ENCODE measurements at places on chromosomes 7 and 10.

- DNase-seq: peak; percentile 89
These were observed 29.2 kb upstream of the AP5Z1 start for GRCh38 chr7:4745971-4746919.

DNA sequence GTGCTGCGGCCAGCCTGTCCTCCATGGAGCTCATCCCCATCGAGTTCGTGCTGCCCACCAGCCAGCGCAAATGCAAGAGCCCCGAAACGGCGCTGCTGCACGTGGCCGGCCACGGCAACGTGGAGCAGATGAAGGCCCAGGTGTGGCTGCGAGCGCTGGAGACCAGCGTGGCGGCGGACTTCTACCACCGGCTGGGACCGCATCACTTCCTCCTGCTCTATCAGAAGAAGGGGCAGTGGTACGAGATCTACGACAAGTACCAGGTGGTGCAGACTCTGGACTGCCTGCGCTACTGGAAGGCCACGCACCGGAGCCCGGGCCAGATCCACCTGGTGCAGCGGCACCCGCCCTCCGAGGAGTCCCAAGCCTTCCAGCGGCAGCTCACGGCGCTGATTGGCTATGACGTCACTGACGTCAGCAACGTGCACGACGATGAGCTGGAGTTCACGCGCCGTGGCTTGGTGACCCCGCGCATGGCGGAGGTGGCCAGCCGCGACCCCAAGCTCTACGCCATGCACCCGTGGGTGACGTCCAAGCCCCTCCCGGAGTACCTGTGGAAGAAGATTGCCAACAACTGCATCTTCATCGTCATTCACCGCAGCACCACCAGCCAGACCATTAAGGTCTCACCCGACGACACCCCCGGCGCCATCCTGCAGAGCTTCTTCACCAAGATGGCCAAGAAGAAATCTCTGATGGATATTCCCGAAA, 2.7 kb downstream of the PIK3CG start:
- no peak for DNase-seq

DNA sequence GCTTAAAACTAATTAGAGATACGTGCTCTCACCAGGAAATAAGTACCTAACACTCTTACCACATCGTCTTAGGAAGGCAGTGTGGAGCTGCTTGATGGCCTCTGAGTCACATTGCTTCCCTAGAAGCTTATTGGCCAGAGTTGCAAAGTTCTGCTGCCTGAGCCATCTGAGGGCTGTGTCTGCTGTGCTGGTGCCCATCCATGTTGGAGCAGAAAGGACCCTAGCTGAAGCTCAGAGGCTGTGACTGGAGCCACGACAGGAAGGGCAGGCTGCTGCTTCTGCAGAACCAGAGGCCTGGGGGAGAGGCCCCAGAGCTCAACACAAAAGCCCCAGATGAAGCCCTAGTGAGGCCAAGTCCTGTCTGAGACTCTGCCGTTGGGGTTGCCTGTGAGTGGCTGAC, 64.8 kb upstream of the IGFBP3 start:
- DNase-seq: no peak

GRCh38 chr7:88002617-88003016, 68.6 kb downstream of the ADAM22 start:
- DNase-seq: no peak

- DNase-seq: no peak
These were observed 6.8 kb upstream of the MSMB start for GRCh38 chr10:46052791-46053375.

GRCh38 chr10:126904818-126905701, at the start of gene DOCK1:
DOCK1 (plus strand) TSS chr10:126905428; CDS start chr10:126905518, 90 bp downstream.
- peak; percentile 68 for DNase-seq

GRCh38 chr10:90394311-90394710, 463.5 kb downstream of the HTR7 start:
- no peak for DNase-seq

DNA sequence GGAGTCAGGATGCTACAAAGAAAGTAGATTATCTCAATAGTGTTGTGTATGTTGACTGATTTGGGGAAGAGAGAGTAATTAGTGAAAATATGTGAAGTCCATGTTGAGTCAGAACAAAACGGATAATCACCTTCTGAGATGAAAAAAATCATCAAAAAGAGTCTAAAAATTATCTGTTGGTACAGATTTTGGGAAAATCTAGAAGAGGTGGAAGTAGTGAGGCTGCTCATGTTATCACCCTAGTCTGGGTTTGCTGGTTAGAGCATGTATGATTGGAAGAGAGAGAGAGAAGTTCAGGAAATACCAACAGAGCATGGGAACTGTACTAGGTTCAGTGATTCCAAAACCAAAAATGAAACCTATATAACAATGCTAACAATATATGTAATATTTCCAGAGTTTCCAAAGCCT, 12.3 kb downstream of the RPA3 start:
- DNase-seq: no peak

- no peak for DNase-seq
These were observed 121.3 kb downstream of the RGS10 start for GRCh38 chr10:119420950-119421875.

GRCh38 chr10:107481224-107481623, 316.7 kb upstream of the SORCS1 start:
- no peak for DNase-seq

GRCh38 chr7:99392046-99392445, 16.4 kb downstream of the PDAP1 start:
- DNase-seq: no peak

DNA sequence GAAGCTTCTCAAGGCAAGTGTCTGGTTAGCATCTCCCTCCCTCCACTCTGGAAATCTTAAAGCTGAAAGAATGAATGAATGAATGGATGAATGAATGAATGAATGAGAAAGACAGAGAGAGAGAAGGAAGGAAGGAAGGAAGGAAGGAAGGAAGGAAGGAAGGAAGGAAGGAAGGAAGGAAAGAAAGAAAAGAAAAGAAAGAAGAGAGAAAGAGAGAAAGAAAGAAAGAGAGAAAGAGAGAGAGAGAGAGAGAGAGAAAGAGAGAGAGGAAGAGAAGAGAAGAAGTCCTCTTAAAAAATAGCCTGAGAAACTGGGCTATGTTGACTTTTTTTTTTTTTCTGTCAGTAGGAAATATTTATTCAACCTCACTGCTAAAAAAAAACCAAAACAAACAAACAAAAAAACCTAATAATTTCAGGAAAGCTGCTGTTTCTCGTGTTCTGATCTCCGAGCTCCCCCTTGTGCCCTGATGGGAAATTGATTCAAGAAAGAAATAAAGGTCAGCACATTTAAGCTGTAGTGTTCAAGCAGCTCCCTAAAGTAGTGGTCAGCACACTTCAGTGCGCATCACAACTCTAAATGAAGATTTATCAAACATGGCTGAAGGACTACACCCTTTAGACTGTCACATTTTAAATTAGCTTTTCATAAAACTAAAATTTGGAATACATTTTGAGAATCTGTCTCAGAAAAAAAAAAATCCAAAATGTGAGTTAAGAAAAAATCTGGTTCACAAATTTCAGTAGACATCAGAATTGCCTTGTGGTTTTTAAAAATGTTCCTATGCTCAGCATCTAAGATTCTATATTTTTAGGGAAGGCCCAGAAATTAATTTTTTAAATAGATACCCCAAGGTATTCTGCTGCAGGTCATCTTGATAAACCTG, 154.3 kb downstream of the ELAPOR2 start:
- peak; percentile 12 for DNase-seq

- no peak for DNase-seq
These were observed 21.7 kb downstream of the AQP1 start for GRCh38 chr7:30933124-30933974.

GRCh38 chr10:119026301-119027110, 3.0 kb upstream of the NANOS1 start:
- no peak for DNase-seq

DNA sequence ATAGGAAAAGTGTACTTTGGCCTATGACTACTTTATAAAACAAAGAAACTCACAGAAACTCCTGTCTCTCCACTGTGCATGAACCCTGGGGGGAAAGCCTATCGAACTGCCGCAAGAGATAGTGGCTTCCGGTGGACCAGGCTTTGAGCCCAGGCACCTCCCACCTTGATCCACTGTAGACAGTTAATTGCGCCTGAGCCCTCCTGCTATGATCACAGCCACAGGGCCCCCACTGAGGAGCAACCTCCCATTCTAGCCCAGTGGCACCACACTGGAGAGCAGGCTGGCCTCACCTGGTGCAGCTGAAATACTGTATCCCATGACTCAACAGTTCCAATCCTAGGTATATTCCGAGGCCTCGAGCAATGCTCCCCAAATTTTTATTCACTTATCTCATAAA, 98.8 kb downstream of the COBL start:
- no peak for DNase-seq

GRCh38 chr7:133265821-133266220, 12.9 kb downstream of the EXOC4 start:
- no peak for DNase-seq

GRCh38 chr7:140674899-140675701, 2.4 kb downstream of the ADCK2 start:
- peak; percentile 87 for DNase-seq

DNA sequence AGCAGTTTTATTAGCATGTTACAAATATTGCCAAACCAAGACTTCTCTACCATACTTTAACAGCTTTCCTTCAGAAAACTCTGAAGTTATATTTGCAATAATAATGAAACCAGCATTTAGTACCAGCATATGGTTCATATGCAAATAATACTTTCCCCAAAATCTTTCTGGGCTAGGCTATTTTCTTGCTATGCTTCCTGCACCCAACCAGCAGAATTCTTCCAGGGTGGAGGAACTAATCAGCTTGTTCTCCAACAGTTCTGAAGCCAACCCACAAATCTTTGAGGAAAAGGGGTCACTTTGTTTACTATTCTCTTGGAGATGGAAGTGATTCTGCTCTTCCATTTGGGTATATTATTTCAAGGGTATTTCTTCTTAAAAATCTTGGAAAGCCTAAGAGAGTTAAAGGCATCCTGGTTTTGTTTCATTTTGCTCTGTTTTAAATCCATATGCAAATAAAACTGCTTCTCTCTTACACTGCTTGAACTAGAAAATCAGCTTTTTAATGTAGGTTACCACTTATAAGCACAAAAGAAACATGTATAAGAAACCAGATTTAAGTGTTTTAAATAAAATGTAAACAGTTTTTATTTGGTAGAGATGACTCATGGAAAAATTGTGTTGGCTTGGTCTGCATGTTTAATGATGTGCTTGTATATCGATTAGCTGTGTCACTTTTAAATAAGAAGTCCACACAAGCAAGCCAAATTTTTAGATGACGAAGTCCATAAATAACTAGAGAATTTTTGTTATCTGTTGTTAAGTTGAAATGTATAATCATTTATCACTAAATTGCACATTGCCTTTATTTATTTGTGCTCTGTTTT, 103.7 kb downstream of the HECTD2 start:
- no peak for DNase-seq

GRCh38 chr7:46600340-46600739, 679.3 kb upstream of the IGFBP3 start:
- no peak for DNase-seq

DNA sequence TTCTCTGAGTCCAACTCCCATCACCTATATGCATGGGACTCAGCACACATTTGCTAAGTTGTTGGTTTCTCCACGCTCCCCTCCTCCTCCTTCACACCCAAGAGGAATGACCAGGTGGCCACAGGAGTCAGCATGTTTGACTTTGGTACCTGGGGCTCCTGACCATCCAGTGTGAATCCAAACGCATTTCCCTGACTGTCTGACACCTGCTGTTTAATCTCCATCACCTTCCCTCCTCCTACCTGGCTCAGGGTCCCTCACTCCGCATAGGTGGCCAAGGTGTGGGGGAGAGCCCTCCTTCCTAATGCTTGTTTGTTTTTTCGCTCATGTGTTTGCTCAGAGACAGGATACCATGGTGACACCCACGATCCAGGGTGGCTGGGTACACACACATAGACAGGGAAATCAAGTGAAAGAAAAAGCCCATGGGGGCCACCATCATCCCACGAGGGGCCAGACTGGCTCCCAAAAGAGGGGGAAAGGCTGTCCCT, 194.9 kb downstream of the KCNMA1 start:
- no peak for DNase-seq

- no peak for DNase-seq
These were observed 52.7 kb downstream of the CNNM2 start for GRCh38 chr10:102970562-102971340.

DNA sequence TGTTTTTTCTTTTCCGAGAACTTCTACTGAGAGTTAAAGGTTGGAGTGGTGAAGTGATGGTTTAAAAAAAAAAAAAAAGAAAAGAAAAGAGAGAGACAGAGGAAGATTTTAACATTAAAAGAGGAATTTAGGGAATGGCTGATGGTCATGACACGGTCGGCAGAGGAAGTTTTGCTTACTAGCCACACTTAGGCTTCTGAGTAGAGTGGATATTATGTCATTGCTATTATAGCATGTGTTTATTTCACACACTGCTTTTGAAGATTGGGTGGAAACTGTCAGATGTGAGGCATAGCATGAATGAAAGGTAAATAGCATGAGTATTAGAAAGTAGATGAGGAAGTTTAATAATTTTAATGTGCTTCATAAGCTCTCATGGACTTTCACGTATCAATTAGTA, 2.5 kb downstream of the KAT6B start:
- peak; percentile 68 for DNase-seq

GRCh38 chr10:89207801-89208551, 859 bp upstream of the CH25H start:
- peak; percentile 66 for DNase-seq

DNA sequence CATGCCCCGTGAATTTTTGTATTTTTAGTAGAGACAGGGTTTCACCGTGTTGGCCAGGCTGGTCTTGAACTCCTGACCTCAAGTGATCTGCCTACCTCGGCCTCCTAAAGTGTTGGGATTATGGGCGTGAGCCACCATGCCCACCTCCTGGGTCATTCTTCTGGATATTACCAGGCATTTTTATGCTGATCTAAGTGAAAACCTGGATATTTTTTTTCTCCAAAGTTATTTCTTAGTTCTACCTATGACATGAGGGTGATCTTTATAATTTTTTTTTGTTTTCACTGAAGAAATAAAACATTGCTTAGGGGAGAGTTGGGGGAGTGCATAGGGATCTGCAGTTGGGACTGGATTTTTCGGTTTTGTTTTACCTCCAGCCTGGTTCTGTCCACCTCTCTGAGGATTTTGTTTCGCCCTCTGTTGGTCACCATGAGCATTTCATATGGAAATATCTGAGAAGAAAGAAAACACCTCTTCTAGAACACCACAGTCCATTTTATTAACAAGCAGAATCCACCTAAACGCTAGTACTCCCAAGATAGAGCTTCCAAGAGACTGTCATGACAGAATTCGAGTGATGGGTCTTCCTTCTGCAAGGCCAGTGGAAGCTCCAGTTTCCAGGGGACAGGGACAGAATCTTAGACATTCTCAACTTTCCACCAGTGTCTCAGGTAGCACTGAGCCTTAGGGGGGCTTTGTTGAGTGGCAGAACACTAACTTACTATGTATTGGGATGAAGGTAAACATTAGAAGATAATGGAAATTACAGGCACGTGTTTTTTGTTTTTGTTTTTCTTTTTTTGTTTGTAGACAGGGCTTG, 33.4 kb upstream of the AFAP1L2 start:
- peak; percentile 16 for DNase-seq

- peak; percentile 86 for DNase-seq
These were observed 63.5 kb downstream of the ZNF365 start for GRCh38 chr10:62437696-62438095.

All from suppressor macrophage (primary cell).